ENCODE measurements at places on chromosomes 6 and 20. TPM values are rescaled to one million over a fixed set of nuclear protein-coding genes. Genes with fewer than 3 reads are reported as not detected.

The CDH26 gene
- 1.1 TPM for total RNA-seq

The ADAM33 gene
- not detected for total RNA-seq

The ARHGAP40 gene
- total RNA-seq = 8.3 TPM

The SLC22A16 gene
- not detected for total RNA-seq

GRCh38 chr6:36272234-36272633 is 2.4 kb downstream of the PNPLA1 start:
- no peak for DNase-seq

DNA sequence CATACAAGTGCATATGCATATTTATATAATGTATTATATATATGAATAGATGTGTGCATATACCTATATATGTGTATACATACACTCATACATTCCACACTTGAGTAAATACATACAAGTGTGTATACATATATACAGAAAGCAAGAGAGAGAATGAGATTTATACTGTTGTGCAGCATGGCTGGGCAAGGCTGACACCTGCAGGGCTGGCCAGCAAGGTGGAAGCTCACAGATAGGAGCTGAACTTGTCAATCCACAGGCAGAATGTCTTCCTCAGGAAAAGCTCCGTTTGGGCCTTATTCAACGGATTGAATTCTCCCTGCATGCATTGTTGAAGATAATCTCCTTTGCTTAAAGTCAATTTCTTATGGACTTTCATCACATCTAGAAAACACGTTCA is 256.7 kb downstream of the ZNF217 start:
- no peak for DNase-seq

DNA sequence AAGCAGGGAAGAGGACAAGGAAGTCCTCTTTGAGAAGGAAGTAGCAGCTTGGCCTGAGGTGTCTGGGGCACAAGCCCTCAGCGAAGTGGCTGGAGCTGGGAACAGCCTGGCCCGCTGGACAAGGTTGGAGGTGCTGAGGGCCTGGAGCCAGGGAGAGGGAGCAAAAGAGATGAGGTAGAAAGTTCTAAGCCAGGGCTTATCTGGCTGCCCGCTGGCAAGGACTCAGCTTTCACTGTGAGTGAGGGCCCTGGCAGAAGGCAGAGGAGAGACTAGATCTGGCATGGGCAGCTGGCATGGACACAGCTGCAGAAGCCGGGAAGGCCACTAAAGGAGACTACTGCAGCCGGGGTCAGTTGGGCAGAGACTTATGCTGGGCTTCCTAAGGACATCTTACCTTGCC is 21.8 kb upstream of the PCMTD2 start:
- no peak for DNase-seq

DNA sequence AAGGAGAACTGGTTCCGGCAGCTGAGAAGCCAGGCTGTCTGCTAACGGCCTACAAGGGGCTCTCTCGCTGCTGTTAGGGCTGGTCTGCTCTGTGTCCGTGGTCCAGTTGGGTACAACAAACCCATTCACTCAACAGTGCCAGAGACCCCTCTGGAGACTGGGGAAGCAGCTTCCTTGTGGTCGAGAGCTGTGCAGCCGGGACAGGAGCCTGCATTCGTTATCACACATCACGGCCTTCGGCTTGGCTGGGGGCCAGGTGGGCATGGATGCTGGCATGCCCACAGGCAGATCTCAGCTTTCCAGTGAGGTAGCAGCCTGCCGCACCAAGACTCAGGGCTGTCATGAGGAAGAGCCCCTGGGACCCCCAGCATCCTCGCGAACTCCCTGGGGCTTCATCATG is 124.7 kb downstream of the PREX1 start:
- no peak for DNase-seq

GRCh38 chr20:4076671-4077070 is 61.3 kb upstream of the RNF24 start:
- peak; percentile 45 for DNase-seq

DNA sequence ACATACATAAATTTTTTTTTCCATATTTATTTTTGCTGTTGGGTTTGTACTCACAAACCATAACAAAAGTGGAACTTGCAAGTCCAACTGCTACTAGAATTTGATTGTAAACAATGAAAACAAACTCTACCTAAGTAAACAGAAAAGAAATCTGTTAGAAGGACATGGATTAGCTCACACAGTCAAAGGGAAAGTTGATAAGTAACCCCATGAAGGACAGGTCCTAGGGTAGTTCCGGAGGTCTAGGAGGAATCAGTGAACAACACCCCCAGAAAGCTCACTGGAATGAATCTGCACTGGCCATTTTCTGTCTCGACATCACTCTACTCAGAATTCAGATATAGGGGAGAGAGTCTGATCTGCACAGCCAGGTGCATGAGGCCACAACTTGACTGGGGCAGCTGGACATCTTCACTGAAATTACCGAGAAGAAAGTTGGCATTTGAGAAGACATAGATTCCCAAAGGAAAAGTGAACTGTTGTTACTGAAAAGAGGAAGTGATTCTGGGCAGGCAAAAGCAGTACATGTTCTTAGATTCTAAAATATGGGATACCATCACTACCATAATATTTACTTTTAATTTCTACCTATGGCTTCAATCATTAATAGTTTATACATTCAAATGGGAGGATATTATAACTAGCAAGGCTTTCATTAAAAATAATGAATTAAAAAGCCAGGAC is 76.4 kb downstream of the HMGN3 start:
- no peak for DNase-seq

GRCh38 chr6:69069881-69070280 is 434.8 kb downstream of the ADGRB3 start:
- DNase-seq = no peak

Data from Calu3 (cell line).